ENCODE measurements at places on chromosomes 3 and 15. TPM values are rescaled to one million over a fixed set of nuclear protein-coding genes. Genes with fewer than 3 reads are reported as not detected.

GOLGA6L4 gene
- polyA plus RNA-seq = 0.46 TPM

A4GNT gene
- not detected for polyA plus RNA-seq

C3orf80 gene
- not detected for polyA plus RNA-seq

NRROS gene
- 0.83 TPM for polyA plus RNA-seq

AKAP13 gene
- 86.0 TPM for polyA plus RNA-seq

GHRL gene
- 0.18 TPM for polyA plus RNA-seq

FAM219B gene
- polyA plus RNA-seq = 26.5 TPM

TM4SF1 gene
- 30.7 TPM for polyA plus RNA-seq
